ENCODE measurements at places on chromosomes 3 and 15.

GRCh38 chr3:170470063-170471016, 51.7 kb downstream of the CLDN11 start:
- DNase-seq: peak; percentile 62

- DNase-seq: peak; percentile 64
Observed at GRCh38 chr3:65914032-65914739, 124.5 kb downstream of the MAGI1 start.

GRCh38 chr15:60865507-60865906, 363.6 kb downstream of the RORA start:
- no peak for DNase-seq

DNA sequence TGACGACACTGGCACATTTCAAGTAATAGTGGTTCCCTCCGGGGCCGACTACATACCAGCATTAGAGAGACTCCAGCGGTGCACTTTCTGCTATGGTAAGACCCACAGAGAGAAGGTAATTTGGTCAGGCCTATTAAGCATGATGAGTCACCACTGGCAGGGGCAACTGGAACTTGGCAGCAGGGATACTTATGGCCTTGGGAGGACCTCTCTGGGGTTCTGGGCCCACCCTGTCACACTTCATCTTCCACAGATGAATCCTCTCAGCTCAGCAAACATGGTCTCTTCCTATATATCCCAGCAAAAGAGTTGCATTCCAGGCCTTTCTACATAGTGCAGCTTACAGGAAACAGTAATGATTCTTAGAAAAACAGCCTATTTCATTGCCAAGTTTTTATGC, 88.0 kb downstream of the PIK3R4 start:
- DNase-seq: peak; percentile 61

DNA sequence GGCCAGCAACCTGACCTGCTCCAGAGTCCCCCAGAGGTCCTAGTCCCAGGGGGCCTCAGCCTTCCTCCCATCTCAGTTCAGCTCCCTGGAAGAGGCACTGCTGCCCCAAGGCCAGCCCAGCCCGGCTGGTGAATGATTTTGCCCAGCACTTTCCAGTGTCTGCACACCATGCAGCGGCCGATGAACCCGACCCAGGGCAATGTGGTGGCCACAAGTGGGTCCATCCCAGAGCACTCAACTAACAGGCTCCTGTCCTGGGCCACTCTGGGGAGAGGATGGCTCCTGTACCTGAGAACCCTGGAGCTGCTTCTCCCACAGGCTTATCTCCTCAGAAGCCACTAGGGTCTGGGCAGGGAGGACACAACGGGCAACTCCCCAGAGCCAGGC, 39.2 kb downstream of the PTPN23 start:
- DNase-seq: no peak

DNA sequence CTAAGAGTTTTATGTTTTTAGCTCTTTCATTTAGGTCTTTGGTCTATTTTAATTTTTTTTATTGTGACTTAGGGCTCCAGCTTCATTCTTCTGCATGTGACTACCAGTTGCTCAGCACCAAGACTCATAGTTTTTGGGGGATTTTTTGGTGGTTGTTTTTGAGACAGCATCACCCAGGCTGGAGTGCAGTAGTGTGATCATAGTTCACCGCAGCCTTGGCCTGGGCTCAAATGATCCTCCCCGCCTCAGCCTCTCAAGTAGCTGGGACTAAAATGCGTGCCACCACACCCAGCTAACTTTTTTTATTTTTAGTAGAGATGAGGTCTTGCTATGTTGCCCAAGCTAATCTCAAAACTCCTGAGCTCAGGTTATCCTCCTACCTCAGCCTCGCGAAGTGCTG, 19.4 kb downstream of the CDV3 start:
- no peak for DNase-seq

- DNase-seq: no peak
Observed at GRCh38 chr3:74039105-74039504, 414.4 kb upstream of the PDZRN3 start.

GRCh38 chr15:69398491-69398891, 15.7 kb upstream of the KIF23 start:
- DNase-seq: peak; percentile 64

GRCh38 chr15:41932511-41933289, 38.8 kb upstream of the SPTBN5 start:
- DNase-seq: no peak

DNA sequence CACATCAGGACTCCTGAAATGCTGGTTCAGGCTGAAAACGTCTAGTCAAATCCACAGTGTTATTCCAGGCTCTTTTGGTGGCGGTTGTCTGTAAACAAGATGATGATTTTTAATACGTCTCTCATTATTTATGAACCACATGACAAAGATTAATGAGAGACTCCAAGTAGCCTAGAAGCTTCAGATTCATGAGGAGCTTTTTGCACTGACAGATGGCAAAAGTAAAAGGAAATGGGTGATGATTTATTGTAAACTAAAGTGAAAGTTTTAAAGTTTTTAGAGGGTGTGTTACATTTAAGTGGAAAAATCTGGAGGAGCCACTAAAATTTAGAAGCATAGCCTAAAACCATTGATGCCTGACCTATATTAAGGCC, 77.0 kb downstream of the BBX start:
- DNase-seq: peak; percentile 9

- DNase-seq: no peak
Observed at GRCh38 chr3:99700631-99701268, 62.4 kb downstream of the COL8A1 start.

DNA sequence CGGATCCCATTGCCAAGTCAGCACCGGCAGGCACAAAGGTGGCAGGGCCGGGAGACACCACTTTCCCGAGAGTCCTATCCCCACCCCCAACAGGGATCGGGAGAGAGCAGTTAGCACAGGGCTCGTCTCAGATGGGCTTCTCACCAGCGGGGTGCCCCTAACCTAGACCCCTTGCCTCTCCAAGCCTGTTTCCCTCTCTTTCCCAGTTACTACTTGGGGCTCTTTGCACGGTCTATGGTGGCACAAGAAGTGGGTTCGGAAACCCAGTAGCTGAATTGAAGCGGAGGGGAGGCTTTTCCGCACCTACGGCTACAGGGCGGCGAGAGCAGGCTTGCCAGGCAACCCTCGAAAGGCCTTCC, 383 bp upstream of the EFCC1 start:
- DNase-seq: no peak

DNA sequence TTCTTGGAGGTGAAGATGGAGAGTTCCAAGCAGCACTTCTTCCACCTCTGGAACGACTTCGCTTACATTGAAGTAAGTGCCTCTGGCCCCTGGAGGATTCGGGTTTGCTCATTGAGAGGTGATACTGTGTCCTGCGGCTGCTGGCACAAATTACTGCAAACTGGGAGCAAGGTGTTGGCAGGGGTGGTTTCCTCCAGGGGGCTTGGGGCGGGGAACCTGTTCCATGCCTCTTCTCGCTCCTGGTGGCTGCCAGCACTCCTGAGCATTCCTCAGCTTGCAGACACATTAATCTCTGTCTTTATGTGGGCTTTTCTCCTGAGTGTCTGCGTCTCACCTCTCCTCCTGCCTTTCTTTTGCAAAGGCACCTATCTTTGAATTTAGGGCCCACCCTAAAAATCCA, 47.4 kb downstream of the MESD start:
- no peak for DNase-seq

GRCh38 chr3:72144773-72145505, 360.0 kb upstream of the PROK2 start:
- no peak for DNase-seq

- no peak for DNase-seq
Observed at GRCh38 chr3:23232854-23233253, 29.7 kb downstream of the UBE2E2 start.

DNA sequence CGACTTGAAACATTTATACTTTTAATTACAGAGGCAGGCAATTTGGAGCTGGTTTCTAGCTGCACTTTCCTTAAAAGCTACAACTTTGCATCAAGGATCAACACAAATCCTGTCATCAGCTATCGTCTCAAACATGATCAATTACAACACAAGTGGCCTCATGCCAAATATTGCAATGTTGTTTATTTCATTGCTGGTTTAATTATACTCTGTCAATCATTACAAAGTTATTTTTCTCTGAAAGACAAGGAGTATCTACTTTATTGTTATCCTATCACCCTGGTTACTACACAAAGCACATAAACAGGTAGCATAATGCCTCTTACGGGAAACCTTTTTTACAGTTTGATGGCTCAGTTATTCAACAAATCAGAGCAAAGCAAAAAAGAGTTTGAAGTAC, 58.0 kb upstream of the FOXB1 start:
- DNase-seq: no peak

- DNase-seq: no peak
Observed at GRCh38 chr3:52228266-52228665, 2.8 kb upstream of the TLR9 start.

GRCh38 chr3:159994182-159994581, 5.5 kb downstream of the IL12A start:
- no peak for DNase-seq

DNA sequence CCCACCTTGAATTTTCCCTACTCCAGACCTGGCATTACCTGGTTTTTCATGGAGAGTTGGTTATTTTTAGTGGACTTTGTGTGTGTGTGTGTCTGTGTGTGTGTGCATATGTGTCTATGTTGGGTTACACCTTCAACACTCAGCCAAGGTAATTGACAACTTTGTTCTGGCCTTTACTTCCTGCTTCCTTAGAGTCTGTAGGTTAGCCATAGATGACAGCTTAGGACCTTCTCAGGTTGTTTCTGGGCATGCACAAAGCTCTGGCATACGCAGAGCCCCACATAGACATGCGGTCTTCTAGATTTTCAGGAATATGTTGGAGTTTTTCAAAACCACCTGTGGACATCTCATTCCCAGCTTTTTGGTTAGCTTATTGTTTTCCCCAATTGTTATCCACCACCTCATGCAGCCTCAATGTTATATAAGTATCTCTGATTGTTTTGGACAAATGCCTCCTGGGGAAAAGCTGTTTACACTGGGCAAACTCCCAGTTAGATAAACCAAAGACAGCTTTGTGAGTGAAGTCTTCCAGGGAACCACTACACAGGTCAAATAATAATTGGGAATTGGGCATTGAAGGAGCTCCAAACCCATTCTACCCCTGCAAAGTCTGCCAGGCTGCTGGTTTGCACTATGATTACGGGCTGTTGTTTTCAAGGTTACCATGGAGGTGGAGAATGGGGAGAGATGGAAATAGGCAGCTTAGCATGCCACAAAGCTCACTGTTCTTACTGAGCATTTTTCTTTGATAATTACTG, 201.2 kb downstream of the ADAMTSL3 start:
- DNase-seq: no peak

- no peak for DNase-seq
Observed at GRCh38 chr15:28914483-28915023, 28.8 kb downstream of the APBA2 start.

- DNase-seq: no peak
Observed at GRCh38 chr3:117366574-117366973, 657.0 kb downstream of the TUSC7 start.
